Cortex of kidney (tissue), 1 donor: ENCODE measurements at places on chromosomes 3 and 15.

DNA sequence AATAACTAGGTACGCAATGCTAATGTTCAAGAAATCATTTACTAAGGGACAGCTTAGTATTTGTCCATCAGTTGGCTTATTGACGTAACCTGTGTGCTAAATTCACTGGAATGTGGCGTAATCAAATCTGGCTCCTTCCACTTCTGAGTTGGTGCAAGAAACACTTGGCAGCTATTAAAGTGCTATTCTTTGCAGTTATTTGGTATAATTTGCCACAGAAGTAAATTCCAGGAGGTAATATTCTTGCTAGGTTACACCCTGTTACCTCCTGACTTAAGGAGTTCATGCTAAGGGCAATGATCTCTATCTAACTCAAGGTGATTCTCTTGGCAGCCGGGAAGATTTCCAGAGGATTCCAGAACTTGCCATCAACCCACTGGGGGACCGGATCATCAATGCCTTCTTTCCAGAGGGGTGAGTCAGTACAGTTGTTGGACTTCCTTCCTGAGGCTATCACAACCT lies 25.5 kb downstream of the CHP1 start:
- no peak for DNase-seq

GRCh38 chr3:67710396-67710795 lies 56.0 kb upstream of the SUCLG2 start:
- DNase-seq = no peak

- no peak for DNase-seq
Measured at GRCh38 chr3:126112531-126113237, 28.8 kb upstream of the SLC41A3 start.

GRCh38 chr15:31499953-31500765 lies 173.5 kb downstream of the KLF13 start:
- no peak for DNase-seq

DNA sequence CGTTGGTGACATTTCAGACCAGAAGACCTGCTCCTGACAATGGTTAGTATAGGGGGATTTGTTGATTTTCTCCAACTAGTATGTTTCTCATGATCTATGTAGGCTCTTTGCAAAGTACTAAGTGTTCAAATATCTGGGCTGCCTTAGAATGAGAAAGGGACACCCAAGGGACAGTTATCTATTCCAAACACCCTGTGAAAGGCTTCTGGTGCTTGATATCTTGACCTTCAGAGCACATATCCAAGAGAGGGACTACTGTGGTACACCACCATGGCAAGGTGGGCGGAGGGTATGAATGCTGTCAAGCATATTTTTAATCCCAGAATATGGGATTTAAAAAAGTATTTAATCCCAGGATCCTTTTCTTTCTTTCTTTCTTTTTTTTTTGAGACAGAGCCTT lies 1.1 kb downstream of the FANCD2OS start:
- DNase-seq = no peak

DNA sequence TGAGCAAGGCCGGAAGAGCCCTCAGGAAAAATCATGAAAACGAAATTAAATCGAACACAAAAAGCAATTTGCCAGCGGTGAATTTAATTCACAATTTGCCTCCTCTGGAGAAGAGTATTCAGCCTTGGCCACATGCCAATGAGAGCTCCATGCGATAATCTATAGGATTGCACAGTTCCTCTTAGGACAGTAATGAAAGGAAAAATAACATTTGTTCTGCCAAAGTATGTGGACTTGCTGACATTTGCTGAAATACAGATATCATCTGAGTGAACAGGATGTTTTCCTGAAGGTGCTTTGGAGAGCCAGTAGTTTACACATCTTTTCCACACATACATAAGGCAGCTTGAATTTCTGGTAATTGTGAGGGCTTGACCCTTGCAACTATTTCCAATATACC lies 188.6 kb upstream of the PDZRN3 start:
- no peak for DNase-seq

DNA sequence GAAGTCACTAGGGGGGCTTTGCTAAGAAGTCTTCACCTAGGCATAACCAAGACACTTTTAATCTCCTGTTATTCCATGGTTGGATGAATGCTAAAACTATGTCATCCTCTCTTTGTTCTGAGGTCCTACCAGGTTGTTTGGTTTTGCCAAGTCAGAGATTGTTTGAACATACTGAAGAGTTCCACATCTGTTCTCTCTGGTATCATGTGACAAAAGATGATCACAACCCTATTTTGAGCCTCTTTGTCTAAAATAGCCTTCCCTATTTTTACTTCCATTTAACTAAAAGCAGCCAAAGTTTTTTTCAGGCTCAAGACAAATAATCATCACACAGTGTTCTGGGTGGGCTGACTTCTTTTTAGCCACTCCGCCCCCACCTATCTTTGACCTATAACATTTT lies 218.4 kb upstream of the LMCD1 start:
- DNase-seq = no peak

- DNase-seq = no peak
Measured at GRCh38 chr15:58506064-58506490, 74.3 kb downstream of the LIPC start.

GRCh38 chr3:18085429-18085828 lies 339.7 kb downstream of the SATB1 start:
- DNase-seq = no peak

DNA sequence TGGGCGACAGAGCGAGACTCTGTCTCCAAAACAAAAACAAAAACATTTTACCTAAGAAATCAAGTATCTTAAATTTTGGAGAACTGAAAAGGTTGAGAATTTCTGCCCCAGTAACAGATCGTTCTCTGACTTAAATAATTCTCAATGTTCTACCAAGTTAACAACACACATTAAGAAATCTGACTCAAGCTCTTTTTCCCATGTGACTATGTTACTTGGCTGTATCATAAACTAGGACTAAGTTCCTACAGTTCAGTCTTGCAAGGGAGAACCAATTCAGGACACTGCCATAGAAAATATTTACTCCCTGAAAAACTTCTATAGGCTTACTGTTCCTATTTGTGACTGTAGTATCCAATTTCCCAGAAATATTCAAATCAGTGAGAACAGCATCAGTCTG lies 20.9 kb upstream of the USF3 start:
- DNase-seq = no peak

- DNase-seq = no peak
Measured at GRCh38 chr3:49877716-49878115, 8.0 kb upstream of the CAMKV start.

DNA sequence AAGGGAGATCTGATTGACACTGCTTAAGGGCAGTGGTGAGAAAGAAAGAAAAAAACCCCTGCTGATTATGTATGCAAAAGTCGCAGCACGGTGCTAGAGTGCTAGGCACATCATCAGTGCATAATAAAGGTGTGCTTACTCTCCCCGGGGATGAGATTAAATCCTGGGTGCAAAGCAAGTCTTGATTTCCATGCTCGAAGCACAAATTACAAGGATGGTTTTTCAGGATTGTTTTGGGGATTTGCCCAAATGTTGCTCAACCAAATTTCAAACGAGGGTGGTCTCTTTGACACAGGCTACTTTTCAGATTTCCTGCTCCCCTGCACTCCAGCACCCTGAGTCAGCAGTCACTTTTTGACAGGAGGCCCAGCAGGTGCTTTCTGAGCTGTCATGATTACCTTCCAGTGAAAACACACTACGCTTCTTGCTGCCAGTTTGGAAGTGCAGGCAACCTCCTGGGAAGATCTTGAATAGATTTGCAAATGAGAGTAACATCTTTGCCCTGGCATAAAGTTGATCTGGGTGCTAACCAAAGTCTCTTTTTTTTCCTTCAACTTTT lies 167.5 kb upstream of the TRIM42 start:
- DNase-seq = no peak

GRCh38 chr15:32747921-32748342 lies 30.1 kb downstream of the GREM1 start:
- no peak for DNase-seq

DNA sequence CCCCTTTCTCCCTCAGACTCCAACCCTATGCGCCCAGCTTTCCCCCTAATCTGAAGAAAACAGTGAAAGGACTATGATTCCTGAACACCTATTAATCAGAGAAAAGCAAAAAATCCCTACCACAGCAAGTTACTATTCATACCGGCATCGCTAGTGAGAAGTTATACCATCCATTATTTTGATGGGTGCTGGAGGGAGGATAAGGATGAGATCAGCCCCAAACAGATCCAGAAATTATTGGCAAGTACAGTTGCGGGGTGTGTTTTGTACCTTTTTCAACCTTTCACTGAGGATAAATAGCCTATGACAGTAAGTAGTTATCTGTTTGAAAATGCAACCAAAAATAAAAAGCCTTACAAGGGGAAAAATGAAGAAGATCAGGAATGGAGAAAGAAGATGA lies 59.9 kb upstream of the ADAMTS9 start:
- no peak for DNase-seq

DNA sequence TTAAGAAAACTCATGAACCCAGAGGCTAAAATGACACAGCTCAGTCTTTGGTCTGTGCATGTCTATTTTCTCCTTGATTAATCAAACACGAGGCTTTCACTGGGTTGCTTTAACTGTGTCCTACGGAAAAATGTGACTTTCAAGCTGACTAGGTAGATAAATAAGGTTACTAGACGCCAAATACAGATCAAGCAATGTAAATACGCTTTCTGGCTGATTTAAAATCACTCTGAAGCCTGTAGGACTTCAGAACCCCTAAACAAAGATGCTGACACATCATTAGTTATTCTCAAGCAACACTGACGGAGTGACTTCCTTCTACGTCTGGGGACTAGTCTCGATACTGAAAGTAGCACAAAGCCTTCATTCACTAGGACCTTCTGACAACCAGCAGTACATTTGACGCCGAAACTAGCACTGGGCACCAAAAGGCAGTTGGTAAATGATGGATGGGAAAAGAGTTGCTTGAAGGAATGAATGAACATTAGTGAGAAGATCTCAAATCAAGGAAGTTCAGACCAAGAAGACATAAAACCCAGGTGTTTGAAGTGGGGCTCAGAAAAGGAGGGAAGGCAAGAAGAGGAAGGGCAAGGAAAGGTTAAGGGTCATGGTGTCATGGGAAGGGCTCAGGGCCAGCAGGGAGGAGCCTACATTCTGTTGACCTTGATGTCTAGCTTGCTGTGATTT lies 67.1 kb upstream of the CDV3 start:
- DNase-seq = no peak

DNA sequence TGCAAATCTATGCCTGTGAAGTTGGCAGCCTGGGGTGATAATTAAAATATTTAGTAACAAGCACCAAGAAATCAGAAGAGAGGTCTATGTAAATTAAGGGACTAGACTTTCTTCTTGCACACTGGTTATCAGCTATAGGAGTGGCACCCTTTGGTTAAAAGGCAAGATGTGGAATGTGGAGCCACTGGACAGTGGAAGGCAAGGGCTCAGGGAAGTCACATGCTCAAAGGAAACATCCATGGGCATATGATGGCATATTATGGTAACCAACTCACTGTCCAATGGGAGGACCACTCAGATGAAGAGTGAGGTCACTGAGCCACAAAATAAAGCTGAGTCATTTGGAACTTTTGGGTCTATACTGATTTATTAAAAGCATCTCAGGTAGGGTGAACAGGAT lies 165.6 kb upstream of the PRICKLE2 start:
- no peak for DNase-seq

DNA sequence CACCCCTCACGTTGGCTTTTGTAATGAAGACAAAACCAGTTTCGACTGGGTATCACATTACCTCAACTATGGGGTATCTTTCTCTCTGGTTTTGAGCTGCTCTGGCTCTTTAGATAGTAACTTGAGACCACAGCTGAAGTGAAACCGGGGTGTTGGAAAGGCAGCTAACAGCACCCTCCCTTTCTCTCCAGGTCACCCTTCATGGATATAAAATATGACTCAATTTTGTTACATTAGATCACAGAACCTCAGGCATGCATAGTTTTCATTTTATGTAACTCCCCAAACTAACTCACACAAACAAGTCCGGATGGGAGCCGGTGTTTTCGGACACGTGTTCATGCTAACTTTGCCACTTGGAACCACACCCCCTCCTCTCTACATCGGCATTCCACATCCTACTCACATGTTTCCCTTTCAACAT lies 90.7 kb downstream of the NR2F2 start:
- no peak for DNase-seq

DNA sequence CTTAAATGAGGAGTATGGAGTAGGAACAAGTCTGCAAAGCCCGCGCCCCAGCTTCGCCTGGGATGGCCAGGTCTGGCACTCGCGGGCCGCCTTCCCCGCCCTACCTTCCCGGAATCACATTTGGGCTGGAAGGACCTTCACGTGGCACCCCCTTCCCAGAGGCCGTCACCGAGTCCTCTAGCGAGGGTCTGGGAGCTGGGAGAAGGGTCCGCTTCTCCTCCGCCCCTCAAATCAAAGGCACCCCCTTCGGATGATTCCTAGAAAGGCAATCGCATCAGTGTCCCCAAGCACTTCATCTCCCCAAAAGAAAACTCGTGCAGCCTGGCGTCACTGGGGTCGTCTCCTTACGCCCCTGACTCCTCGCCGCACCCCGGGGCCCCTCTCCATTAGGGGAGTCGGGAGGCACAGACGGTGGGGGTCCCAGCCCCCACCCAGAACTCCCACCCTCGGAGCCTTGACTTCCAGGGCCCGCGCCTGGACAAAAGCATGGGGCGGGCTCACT lies 380 bp downstream of the MYLK start:
- no peak for DNase-seq

DNA sequence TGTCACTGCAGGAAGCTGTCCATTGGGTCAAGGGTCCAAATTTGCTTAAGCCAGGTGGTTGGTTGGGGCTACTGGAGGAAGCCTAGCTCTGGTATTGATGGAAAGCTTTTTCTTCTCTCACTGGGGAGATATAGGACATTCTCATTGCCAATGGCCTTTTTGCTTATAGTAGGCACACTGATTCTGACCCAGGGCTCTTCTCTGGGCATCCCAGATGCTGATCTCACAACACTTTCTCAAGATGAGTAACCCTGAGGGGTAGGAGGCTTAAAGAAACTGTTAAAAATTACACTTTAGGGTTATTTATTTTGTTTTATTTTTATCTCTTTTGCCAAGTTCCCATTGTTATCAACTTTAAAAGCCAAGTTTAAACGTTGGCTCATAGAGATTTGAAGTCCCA lies 337.8 kb downstream of the LRRC3B start:
- DNase-seq = no peak

GRCh38 chr15:55499151-55499550 lies 8.9 kb downstream of the DNAAF4 start:
- no peak for DNase-seq

DNA sequence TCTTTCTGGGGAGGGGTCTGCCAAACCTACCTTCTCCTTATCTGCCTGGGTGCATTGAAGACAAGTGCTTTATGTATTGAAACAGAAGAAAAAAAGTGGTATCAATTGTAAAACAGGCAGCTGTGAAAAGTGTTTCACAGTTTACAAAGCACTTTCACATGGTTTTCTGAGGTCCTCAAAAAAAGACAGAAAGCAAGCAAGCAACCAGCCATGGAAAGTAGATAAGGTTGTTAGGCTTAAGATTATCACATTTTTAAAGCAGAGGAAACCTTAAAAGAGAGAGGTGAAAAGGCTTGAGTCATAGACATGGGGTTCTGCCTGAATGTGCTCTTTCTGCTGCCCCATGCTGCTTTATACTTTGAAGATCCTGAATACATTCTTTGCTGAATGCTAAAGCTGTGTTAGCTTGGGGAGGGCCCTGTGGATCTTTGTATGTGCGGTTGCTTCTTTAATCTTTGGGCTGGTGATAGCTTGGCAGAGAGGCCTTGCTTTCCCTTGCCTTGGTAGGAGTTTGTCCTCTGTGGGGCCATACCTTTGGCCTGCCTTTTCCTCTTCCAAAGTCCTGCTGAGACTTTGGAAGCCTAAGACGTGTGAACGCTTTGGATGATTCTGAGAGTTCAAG lies 2.6 kb downstream of the SMAD3 start:
- no peak for DNase-seq
